Stimulated activated CD4-positive, alpha-beta T cell treated with anti-CD3 and anti-CD28 coated beads, Interleukin-1b, Interleukin-23, amount 100 ng/mL, for 4 hours (primary cell): ENCODE measurements at places on chromosomes 5 and 9.
A peak's percentile ranks its signal among the peaks of the same experiment; 100 is the strongest.

DNA sequence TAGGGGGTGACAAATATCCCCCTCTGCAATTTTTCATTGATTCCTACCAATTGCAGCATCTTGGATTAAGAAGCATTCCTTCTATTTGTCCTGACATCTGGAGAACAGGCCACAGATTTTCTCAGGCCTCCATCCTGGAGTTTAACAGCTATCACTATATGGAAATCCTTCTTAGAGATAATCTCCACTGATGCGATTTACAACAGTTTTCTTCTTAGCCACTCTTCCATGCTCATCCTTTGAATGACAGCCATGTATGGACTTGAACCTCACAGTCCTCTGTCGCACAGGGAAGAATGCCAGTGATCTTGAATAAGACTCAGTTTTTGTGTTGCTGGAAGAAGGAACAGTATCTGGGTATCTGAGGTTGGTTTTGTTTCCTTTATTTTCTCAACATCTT, 73.2 kb downstream of the PGM5 start:
- no peak for DNase-seq

GRCh38 chr5:84403773-84404172, 19.1 kb upstream of the EDIL3 start:
- no peak for DNase-seq

DNA sequence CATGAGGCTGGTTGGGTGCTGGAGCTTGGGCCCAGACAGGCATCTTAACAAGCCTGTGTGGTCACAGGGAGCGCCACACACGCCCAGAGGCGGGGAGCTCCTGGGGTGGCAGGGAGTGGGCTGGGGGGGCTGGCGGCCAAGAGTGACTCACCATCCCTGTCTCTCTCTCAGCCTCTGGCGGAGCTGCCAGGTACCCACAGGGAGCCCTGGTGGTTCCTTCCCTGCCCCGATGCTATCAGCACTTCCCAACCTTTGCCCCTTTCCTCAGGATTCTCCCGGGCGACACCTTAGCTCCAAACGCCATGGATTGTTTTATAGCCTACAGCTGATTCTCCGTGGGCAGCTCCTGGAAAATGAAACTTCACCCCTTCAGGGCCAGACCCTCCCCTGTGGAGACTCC, 5.5 kb downstream of the SLC9A3 start:
- no peak for DNase-seq

GRCh38 chr9:136529516-136530460, 16.1 kb downstream of the NOTCH1 start:
- DNase-seq: no peak

GRCh38 chr9:87593359-87593980, 95.8 kb downstream of the DAPK1 start:
- no peak for DNase-seq

DNA sequence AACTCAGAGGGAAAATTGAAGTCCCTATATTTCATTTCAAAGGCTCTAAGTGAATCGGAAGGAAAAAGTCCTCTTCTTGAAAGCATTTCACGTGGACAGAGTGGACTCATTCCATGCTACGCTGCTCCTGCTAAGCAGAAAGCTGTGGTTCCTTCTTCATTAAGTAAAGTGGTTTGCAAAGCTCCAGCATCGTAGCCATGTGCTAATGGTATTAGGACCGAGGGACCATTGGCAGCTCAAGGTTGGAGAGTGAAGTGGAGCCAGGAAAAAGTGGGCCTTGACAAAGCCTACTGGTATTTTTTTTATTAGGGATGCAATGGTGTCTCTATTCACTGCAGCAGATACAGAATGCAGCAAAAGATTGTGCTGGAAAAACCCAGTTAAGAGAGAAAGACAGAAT, 16.4 kb upstream of the SEMA4D start:
- DNase-seq: no peak

GRCh38 chr9:11023201-11023600, 410.4 kb upstream of the PTPRD start:
- DNase-seq: no peak

- DNase-seq: no peak
Observed at GRCh38 chr5:156435101-156435500, 108.1 kb downstream of the SGCD start.

GRCh38 chr9:89647366-89648128, 42.7 kb downstream of the GADD45G start:
- no peak for DNase-seq

GRCh38 chr9:136019681-136020060, 58.5 kb upstream of the UBAC1 start:
- DNase-seq: no peak

GRCh38 chr5:133906303-133906702, 62.1 kb downstream of the C5orf15 start:
- no peak for DNase-seq

DNA sequence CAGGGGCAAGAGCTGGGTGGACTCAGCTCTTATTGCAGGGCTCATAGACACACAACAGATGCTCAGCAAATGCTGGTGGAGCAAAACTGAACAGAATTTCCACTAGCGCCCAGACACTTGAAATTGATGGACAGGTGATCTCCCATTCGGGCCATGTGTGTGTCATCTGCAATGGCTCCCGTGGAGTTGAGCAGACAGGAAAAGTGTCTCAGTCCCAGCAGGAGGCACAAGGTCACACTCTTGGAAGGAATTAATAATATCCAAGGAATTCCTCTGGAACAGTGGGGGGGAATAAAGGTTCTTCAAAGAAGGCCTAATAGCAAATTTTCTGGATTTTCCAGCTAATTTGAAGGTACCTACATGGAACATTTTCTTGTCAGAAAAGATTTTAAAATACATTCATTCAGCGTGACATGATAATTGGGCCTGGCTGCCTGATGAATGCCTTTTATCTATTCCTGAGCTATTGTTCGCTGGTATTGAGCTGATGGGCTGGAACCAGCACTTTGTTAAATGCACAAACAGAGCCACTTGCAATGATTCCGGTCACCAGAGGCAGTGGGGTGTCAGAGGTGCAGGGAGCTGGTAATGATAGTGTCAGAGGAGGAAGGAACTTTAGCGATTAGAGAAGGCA, 31.5 kb upstream of the ALDH1B1 start:
- no peak for DNase-seq

- no peak for DNase-seq
Observed at GRCh38 chr5:136141561-136141960, 8.9 kb downstream of the SMAD5 start.

- DNase-seq: no peak
Observed at GRCh38 chr9:129509533-129509928, 111.4 kb downstream of the C9orf50 start.

- no peak for DNase-seq
Observed at GRCh38 chr9:123776708-123777537, 153.0 kb downstream of the DENND1A start.

GRCh38 chr9:15299374-15299939, 7.6 kb downstream of the TTC39B start:
- peak; percentile 37 for DNase-seq

GRCh38 chr5:32445287-32445758, 783 bp upstream of the ZFR start:
- no peak for DNase-seq

DNA sequence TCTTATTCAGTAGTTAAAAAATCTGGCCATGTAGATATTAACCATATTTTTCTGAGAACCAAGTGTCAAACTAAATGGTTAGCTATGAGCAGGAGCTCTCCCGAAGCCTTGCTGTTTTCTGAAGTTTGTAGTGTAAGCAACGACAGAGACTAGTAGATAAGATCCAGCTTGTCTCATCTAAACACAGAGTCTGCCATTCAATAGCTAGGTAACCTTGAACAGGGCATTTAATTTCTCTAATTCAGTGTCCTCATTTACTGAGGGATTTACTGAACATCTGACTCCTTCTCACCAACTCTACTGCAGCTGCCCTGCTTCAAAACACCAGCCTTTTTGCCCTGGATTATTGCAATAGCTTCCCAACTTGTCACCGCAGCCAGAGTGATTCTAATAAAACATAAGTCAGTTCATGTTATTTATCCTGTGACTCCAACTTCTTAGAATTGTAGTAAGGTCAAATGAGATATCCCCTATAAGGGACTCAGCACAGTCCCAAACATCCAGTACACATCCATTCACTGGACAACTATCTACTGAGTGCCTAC, 337.0 kb downstream of the PLK2 start:
- DNase-seq: no peak

- DNase-seq: peak; percentile 59
Observed at GRCh38 chr5:55146543-55147151, 13.3 kb upstream of the GPX8 start.

- DNase-seq: no peak
Observed at GRCh38 chr5:111142932-111143331, 50.8 kb downstream of the WDR36 start.

DNA sequence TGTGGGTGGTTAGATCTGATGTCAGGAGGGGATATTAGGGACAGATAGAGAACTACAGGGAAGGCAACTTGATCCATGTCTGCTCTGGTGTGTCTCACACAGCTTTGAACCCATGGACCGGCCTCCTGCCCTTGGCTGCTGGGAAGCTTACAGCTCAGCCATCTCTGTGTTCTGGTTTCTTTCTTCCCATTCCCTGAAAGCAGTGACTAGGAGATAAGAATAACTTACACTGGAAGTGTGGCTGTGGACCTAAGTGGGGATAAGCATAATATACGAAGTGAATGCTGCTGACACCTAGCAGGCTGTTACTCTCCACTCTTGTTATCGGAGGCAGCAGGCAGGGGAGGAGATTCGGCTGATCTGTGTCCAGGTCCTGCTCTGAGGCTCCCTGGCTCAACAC, 282.3 kb upstream of the TUT7 start:
- DNase-seq: no peak

DNA sequence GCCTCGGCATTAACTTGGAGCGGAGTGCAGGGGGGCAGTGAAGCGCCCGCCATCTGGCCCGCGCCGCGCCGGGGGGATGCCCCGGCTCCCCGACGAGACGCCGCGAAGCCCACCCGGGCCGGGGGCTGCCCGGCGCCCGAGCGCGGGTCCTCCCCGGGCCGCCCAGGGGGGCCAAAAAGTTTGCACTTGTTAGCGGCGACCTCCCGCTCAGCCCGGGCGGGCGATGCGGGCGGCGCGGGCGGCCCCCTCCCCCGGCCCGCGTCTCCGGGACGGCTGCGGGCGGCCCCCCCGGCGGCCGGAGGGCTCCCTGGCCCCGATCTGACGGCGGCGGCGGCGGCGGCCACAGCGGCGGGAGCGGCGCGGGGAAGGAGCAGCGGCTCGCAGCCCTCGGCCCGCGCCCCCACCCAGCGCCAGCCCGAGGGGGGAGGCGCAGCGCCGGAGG, at the start of gene NTNG2:
TSS of gene NTNG2 (plus strand) at position 316 of the 442 bp plus-strand sequence. CDS start 4,774 bp downstream, outside the sequence.
- DNase-seq: no peak

DNA sequence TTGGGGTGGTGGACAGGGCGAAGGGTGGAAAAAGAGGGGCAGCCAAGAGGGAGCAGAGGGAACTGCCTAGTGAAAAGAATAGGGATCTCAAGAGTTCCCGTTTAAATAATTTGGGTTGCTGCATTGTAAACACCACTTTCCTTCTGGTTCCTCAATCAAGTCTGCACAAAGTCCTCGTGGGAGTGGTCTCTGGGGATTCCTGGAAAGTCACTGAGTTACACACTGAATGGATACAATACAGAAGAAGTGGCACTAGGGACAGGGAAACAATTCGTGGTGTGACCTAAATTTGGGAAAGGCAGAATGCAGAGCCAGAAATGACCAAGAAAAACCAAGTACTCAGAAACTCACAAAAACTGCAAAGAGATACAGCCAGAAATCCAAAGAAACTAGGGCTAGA, 161.7 kb downstream of the CDK5RAP2 start:
- DNase-seq: no peak

DNA sequence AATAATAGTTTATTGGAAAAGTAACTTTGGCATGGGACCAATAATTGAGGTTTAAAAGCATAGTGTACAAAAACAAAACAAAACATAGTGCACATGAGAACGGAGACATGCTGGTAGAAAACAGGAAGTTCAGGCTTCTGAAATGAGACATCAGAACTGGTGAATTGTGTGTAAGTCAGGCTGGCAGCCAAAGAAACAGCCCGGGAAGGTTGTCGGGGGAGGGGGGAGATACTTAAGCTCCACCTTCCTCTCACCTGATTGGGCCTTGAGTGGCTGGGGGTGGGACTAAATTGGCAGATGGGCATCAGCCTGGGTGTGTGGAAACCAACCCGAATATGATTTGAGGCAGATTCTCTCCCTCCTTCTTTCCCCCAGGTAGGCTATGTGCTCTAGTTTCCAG, 256.3 kb downstream of the SMARCA2 start:
- no peak for DNase-seq

GRCh38 chr5:158287643-158288271, 428.8 kb upstream of the CLINT1 start:
- DNase-seq: no peak

DNA sequence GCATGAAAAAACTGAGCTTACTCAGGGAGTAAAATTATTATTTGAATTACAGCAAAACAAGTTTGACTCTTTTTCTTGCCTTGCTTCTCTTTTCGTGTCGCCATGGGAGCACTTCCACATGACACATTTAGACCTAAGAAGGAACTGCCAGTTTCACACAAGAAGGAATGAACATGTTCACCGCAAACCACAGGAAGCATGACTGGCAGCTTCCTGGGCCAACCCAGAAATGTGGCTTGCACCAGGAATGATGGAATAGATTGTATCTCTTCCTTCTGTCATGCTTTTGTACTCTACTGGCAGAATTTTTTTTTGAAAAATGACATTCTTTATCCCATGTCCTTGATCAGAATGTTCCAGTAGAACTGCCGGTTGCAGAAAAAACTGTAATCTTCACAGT, 32.9 kb upstream of the MAN2A1 start:
- DNase-seq: peak; percentile 2

GRCh38 chr5:120936652-120937051, 472.6 kb downstream of the PRR16 start:
- no peak for DNase-seq

- no peak for DNase-seq
Observed at GRCh38 chr9:137970098-137970497, 92.5 kb downstream of the CACNA1B start.

DNA sequence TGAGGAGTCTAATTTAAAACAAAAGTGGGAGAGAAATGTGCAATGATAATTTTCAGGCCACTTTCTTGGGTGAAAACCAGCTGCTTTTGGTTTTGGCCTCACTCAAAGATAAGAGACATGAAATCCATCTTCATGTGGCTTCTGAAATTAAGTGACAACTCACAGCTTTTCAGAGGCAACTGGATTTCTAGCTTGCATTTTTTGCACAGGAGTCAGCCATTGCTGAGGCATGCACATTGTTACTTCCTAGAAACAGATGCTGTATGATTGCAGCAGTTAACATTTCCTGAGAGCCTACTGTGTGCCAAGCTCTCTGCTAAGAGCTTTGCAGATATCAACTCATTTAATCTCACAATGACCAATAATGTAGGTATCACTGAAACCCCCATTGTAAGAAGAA, 562.6 kb downstream of the NR2F1-AS1 start:
- DNase-seq: no peak

DNA sequence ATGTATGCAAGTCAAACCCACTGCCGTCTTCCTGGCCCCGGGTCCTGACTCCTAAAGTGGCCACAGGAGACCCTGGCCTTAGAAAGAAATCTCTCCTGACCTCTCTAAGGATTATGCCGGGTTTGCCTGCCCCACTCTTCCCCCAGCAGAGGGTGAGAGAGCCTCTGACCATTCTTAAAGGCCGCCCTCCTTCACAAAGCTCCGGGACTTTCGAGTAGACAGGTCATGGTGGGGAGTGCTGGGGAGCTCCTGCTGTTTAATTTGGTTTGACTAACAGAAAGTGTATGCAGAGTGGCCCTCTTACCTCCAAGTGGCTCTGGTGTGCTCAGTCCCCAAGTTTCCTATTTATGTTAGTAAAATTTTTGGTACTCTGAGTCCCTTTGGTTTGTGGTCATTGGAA, 111.8 kb downstream of the LRRC70 start:
- DNase-seq: no peak

GRCh38 chr9:89811356-89811755, 206.5 kb downstream of the GADD45G start:
- no peak for DNase-seq
